ENCODE measurements at places on chromosomes 12 and 14. TPM values are rescaled to one million over a fixed set of nuclear protein-coding genes. Genes with fewer than 3 reads are reported as not detected.

TOMM20L gene
- total RNA-seq, result not detected

DBX2 gene
- total RNA-seq, result not detected

TPH2 gene
- not detected for total RNA-seq

SYT1 gene
- total RNA-seq, result 5.6 TPM

LMO3 gene
- not detected for total RNA-seq

NTN4 gene
- total RNA-seq, result 43.4 TPM

SAMD15 gene
- 2.6 TPM for total RNA-seq

RFLNA gene
- 0.24 TPM for total RNA-seq

OR4E2 gene
- total RNA-seq, result not detected

CYP27B1 gene
- 2.9 TPM for total RNA-seq

FAM181A gene
- not detected for total RNA-seq

ACRBP gene
- 0.13 TPM for total RNA-seq

PDZRN4 gene
- not detected for total RNA-seq

TMEM233 gene
- total RNA-seq, result not detected

SLC5A8 gene
- total RNA-seq, result not detected

KRT3 gene
- 0.06 TPM for total RNA-seq

SDR9C7 gene
- total RNA-seq, result 0.05 TPM

C14orf180 gene
- total RNA-seq, result not detected

HOXC12 gene
- not detected for total RNA-seq

NPAS3 gene
- total RNA-seq, result not detected

ANG gene
- total RNA-seq, result 7.0 TPM

C12orf42 gene
- not detected for total RNA-seq

ATF1 gene
- 52.4 TPM for total RNA-seq

RD3L gene
- not detected for total RNA-seq

ESR2 gene
- 0.07 TPM for total RNA-seq

STAC3 gene
- 0.54 TPM for total RNA-seq

NT5DC3 gene
- 32.8 TPM for total RNA-seq

METTL25 gene
- total RNA-seq, result 2.0 TPM

FOXN4 gene
- total RNA-seq, result 0.08 TPM

ANO2 gene
- total RNA-seq, result 0.14 TPM

INSM2 gene
- 0.04 TPM for total RNA-seq

SLC6A15 gene
- 3.2 TPM for total RNA-seq

GPR65 gene
- not detected for total RNA-seq

TCL1B gene
- total RNA-seq, result not detected

GZMH gene
- not detected for total RNA-seq

COX8C gene
- total RNA-seq, result not detected

TAS2R7 gene
- total RNA-seq, result not detected

CD69 gene
- total RNA-seq, result not detected

RERGL gene
- total RNA-seq, result not detected

FITM1 gene
- not detected for total RNA-seq

PTPN21 gene
- total RNA-seq, result 11.7 TPM

DIO2 gene
- 1.8 TPM for total RNA-seq

LAG3 gene
- total RNA-seq, result 0.90 TPM

RNASE3 gene
- total RNA-seq, result not detected

ZNF219 gene
- total RNA-seq, result 28.5 TPM

LMNTD1 gene
- not detected for total RNA-seq

HOXC4 gene
- 2.4 TPM for total RNA-seq

TMEM132D gene
- total RNA-seq, result not detected

HOXC6 gene
- total RNA-seq, result 5.6 TPM

REC8 gene
- 3.2 TPM for total RNA-seq

KCNMB4 gene
- 0.20 TPM for total RNA-seq

STXBP6 gene
- total RNA-seq, result 2.9 TPM

DPPA3 gene
- total RNA-seq, result not detected

BEST3 gene
- 1.7 TPM for total RNA-seq

TAS2R13 gene
- not detected for total RNA-seq

SEC23A gene
- total RNA-seq, result 66.8 TPM

SYCP3 gene
- 0.08 TPM for total RNA-seq

Measured in A549 treated with dexamethasone at 1 μM for 4 hours (cell line).